Activated T-cell treated with anti-CD3 and anti-CD28 coated beads for 48 hours (primary cell): ENCODE measurements at places on chromosomes 4 and X.

GRCh38 chr4:108244606-108245005 is 75.9 kb upstream of the LEF1 start:
- no peak for DNase-seq

DNA sequence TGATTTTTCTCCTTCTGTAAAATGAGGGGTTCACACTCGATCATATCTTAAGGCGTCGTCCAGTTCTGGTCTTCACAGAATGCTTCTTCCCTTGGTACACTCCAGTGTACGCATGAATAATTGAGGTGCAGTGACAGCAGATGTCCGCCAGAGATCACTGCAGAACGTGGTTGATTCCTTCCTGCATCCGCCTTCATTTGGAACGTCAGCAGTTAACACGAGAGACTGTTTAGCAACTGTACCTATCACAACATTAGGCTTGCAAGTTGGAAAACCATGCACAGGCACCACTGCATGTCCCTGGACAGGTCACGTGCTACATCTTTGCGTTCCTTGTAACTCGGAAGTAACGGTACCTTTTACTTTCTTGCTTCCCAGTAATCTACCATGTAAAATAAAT is 66.0 kb upstream of the GEMIN8 start:
- DNase-seq, result peak; percentile 8

DNA sequence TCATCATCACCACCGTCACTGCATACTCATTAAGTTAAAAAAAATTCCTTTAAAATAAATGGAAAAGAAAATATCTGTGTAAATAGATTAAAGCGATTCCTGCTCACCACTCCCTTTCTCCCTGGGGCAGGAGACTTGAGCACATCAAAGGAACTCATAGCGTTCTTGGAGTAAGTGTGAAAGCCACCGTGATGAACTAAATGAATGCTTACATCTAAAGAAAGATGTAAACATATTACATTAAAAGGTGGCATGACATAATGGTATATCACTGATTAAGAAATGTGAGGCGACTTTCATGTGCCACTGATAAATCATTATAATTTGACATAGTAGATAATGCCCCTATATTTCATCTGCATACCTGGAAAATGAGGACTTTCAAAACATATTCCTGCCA is 92.0 kb downstream of the SNCA start:
- no peak for DNase-seq

GRCh38 chr4:6696611-6697010 is 2.9 kb downstream of the S100P start:
- no peak for DNase-seq

GRCh38 chrX:113644426-113644825 is 803.8 kb upstream of the AMOT start:
- no peak for DNase-seq

DNA sequence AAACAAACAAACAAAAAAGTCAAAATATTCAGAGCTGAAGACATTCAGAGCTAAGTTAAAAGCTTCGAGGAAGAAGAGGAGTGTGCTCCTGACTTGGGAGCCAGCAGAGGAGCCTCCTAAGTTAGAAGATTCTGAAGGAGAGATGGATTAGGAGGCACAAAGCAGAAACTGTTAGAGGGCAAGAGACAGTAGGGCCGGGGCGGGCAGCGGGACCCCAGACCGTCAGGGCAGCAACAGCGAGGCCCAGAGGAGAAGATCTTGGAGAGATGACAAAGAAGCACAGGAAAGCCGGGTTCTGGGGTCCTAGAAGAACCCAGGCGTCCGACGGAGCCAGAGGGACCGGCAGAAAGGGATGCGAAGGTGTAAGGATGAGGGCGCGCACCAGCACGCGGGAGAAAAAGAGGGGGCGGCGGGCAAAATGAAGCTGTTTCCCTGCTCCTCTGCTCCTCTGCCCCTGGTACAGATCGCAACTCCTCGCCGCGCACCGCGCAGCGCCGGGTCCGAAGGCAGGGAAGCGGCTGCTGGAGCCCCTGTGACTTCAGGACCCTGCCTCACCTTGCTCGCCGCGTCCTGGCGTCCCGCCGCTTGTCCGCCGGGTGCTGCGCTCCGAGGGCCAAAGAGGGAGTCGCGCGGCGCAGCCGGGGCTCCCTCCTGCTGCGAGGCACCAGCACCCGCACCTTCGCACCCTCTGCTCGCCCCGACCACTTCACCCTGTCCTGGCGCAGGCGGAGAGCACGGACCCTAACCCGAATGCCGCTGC is 477 bp downstream of the KLHL13 start:
- DNase-seq, result peak; percentile 1

GRCh38 chr4:80852061-80852460 is 178.4 kb upstream of the BMP3 start:
- no peak for DNase-seq

GRCh38 chr4:187417721-187418120 is 577.9 kb upstream of the ZFP42 start:
- no peak for DNase-seq

DNA sequence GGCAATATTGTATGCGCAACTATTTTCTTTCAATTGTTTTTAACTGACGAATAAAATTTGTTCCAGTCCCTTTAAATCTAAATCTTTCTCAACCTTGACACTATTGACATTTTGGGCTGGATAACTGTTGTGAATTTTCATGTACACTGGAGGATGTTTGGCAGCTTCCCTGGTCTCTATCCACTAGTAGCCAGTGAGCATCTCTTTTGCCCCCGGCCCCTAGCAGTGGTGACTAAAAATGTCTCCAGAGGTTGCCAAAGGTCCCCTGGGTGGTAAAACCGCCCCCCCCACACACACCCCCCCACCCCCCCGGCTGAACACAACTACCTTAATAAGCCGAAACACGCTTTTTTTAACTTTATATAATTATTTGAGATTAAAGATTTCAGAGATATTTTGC is 514 bp downstream of the FANCB start:
- DNase-seq, result no peak

DNA sequence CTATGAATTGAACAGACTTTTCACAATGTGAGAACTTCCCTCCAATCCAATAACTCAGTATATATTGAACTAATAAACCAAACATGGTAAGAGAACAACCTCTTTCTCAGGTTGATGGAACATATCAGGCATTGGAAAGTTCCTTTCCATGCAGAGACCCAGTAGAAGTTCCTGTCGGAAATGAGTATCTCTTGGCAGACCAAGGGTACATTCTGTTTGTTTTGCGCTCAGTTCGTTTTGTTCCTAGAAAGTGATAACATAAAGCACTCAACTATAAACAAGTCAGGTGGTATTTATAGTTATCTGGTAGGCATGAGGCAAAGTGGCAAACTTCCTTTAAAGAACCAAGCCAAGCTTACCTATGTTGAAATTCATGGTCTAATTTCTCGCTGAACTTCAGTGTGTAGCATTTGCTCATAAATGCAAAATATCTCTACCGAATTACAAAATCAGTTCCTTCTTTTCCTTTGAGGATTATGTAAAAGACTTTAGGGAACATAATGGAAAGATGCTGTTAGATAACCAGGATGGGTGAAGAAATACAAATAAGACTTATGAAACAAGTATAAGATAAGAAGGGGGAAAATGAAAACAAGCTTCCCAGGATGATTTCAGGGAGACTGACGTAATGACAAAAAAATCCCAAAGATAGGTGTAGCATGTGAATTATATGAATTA is 120.3 kb downstream of the ARHGAP24 start:
- no peak for DNase-seq

DNA sequence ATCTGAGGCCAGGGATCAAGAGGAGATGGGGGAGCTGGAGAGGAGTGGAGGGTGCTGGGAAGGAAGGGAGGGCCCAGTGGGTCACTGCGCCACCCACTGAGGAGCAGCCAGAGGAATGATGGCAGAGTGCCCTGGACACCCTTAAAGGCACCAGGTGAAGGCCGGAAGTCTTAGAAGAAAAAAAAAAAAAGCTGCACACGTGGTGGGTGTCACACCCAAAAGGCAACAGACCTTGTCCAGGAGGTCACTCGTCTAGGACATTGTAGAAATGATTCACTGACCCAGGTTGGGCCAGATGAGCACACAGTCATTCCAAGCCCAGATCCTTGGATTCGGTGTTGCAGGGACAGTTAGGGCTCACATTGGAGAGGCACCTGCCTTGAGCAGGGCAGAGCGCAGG is 93.5 kb upstream of the TRIM2 start:
- DNase-seq, result no peak
